ENCODE measurements at places on chromosomes 1 and 21.

- DNase-seq: no peak
Measured at GRCh38 chr1:67004176-67004575, 49.8 kb downstream of the SLC35D1 start.

DNA sequence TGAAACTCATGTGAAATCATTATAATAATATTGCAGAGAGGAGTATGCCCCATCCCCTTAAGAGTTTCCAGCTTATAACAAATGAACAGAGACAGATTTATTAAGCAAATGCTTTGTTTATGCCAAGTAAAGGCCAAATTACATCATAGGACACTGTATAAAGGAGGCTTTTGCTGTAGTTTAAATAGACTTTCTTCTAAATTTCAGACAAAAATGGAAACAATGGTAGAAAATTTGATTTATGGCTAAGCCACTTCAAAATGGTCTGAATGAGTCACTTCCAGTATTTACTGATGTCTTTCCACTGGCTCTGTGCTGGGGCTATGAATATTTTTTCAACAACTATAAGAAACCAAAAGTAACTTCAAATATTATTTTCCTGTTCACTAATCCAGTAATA lies 81.1 kb upstream of the ST6GALNAC5 start:
- DNase-seq: no peak

- no peak for DNase-seq
Measured at GRCh38 chr1:27150641-27151040, 4.3 kb downstream of the SLC9A1 start.

DNA sequence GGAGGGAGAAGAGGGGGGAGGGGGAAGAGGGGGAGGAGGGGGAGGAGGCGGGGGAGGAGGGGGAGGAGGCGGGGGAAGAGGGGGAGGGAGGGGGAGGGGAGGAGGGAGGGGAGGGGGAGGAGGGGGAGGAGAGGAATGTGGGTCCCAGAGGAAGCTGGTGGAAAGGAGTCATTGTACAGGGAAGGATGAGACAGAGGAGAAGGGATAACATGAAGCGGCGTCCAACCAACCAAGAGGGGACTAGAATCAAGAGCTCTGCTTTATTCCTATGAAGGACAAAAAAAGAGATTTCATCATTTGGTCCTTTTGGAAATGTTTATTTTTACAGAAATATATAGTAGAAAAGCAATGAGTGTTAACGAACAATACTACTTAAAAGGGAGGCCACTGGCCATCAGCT lies 24.5 kb downstream of the COA6 start:
- DNase-seq: no peak

DNA sequence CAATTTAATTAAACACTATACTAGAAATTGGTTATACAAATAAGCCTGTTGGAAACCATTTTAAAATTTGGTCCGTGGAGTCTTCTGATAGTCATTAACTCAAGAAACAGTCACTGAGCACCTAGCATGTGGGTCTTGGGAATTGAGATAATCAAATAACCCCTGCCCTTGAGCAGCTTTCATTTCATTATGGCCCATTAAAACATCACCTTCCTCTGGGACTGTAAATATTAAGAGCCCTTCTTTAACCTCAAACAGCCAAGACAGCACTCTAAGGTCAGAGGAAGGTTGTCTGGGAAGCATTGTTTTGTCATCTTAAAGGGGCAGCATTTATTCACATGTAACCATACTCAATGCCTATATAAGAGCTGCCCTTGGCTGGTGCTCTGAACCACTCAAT lies 610.3 kb upstream of the USP24 start:
- no peak for DNase-seq

- peak; percentile 47 for DNase-seq
Measured at GRCh38 chr1:231971397-231972110, 345.0 kb downstream of the DISC1 start.

DNA sequence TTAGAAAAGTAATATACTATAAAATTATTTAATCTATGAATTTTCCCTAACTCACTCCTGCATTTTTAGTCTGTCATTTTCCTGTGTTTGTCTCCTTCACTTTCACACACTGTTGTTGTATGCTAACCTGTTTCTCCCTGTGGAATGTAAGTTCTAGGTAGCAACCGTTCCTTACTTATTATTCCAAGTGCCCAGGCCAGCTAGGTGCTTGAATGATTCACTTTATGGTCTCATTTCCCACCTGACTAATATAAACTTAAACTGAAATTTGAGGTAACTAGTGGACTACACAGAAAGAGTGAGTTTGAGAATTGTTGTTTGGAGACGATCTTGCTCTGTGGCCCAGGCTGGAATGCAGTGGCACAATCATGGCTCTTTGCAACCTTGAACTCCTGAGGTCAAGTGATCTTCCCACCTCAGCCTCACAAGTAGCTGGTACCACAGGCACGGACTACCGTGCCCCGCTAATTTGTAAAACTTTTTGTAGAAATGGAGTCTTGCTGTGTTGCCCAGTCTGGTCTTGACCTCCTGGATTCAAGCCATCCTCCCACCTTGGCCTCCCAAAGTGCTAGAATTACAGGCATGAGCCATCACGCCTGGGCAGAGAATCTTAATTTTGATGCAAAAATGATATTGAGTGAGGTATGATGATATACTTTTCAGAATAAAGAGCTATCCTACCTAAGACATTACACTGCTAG lies 1.9 kb downstream of the ZYG11B start:
- no peak for DNase-seq

GRCh38 chr1:19087737-19088594 lies 122.1 kb downstream of the UBR4 start:
- no peak for DNase-seq

DNA sequence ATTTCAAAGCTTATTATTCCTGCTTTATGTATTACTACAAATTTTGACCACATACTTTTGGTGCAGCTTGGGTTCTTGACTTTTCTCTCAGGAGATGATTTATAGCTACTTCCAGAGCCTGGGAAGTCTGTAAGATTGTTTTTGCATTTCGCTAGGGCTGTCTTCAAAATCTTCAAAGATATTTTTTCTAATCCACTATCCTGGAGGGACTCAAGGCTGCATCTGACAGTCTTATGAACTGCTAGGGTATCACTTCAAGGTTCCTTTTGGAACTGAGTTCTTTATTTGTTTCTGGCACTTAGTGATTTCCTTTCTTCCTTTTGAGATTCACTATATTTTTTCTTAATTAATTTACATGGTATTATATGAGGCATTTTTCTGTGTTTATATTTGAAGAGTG lies 90.0 kb upstream of the LYPLAL1 start:
- DNase-seq: no peak

DNA sequence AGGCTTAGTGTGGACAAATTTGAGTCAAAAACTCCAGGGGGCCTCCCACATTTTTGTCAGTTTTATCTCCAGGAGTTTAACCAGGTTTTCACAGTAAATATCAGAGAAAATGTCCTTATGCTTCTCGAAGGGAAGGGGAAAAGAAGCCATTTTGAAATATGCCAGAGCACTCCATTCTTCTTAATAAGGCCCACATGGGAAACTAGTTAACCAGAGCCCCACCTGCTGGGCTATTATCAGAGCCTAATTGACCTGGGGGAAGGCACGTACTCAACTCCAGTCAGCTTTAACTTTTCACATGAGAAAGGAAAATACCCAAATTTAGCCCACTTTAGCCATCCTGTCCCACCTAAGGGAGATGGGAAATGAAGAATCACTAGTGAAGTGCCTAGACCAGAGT lies 296.3 kb downstream of the PTBP2 start:
- DNase-seq: no peak

DNA sequence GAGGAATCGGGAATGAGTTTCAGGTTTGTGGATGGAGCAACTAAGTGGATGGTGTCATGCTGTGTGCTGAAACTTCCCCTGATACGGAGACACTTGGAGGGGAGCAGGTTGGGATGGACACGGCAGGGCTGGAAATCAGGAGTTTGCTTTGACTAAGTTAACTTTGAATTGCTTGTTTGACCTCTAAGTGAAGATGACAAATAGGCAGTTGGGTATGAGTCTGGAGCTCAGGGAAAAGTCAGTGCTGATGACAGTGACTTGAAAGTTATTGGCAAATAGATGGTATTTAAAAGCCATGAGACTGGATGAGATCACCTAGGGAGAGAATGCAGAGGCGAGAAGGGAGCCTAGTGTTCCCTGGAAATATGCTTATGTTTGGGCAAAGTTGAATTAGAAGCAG lies 12.8 kb upstream of the ZSCAN20 start:
- no peak for DNase-seq

DNA sequence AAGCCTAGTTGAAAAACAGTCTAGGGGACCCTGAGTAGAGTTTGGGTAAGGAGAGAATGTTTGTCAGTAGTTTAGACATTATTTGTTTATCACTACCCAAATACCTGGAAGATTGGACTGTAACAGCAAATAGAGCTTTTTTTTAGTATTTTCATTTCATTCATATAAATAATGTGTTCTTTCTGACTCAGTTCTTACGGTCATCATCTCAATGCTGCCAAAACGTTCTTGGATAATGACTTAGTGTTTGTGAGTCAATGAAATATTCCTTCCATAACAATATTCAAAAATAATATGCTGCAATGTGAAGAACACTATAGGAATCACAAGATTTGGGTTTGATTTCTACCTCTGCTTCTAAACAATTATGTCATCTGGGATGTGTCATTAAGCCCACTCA lies 400.0 kb upstream of the PKN2 start:
- DNase-seq: no peak

- no peak for DNase-seq
Measured at GRCh38 chr1:31753707-31754349, 10.3 kb downstream of the ADGRB2 start.
